ENCODE measurements at places on chromosomes 16 and 17.

- DNase-seq, result no peak
Measured at GRCh38 chr16:22232277-22233036, 26.4 kb downstream of the EEF2K start.

DNA sequence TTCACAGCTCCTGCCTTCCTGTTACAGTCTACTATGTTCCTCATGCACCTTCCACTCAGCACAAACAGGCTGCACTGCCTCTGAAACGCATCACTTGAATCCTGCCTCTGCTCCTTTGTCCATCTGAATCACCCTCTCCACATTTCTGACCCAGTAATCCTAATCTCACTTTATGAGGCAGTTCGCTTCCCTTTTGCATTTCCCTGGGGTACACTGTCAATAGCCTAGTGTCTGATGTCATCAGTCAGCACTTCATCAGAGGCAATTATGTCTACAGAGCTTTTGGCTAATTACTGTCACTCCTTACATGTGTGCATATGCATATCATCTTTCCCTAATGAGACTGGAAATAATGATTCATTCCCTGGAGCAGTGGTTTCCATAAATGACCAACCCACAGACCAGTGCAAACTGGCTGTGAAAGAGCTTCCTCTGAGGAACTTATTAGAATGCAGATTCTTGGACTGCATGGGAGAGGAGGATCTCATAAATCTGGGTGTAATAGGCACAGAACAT, 23.6 kb downstream of the CA4 start:
- no peak for DNase-seq

DNA sequence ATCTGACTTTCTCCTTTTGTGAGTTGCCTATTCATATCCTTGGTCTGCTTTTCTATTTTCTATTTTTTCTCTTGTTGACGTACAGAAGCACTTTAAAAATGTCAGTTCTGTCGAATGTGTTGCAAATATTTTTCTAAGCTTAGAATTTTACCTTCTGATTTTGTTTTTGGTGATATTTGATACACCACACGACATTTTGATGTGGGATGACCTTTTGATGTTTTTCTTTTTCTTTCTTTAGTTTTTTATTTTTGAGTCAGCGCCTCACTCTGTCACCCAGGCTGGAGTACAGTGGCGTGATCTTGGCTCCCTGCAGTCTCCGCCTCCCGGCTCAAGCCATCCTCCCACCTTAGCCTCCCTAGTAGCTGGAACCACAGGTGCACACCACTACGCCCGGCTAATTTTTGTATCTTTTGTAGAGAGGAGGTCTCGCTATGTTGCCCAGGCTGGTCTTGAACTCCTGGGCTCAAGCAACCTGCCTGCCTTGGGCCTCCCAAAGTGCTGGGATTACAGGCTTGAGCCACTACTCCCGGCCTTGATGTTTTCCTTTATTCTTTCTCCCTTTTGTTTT, 39.6 kb downstream of the WSB1 start:
- no peak for DNase-seq

DNA sequence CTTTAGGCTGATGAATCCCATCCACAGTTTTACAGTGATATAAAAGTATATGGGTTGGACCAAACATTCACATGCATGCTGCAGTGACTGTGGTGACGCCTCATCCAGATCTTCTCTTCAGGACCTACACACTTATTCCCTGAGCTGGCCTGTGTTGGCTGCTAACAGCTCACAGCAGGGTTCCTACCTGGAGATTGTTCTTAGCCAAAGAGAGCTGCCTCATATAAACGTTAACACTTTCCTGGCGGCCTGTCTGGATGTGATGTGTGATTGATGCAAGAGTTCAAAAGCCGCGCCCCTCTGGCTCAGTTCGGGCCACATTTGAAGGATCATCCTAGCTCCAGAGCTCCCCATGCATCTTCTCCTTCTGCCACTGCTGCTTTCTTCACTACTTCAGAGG, 93.0 kb upstream of the NETO2 start:
- no peak for DNase-seq

DNA sequence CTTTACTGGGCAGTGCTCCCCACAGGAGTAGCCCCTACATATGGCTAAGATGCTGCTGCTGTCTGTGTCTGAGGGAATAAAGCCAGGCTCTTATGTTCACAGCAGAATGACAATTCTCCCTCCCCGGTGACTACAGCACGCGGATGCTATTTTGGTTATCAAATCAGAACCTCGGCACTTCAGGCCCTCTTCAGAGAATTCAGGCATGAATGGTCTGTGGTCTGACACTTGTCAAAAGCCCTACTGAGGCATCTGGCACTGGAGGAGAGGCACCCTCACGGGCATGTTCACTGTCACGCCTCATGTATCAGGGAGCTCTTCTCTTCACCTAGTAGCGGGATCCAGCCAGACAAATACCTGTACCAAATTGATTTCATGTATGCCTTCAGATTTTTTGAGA, 30.4 kb downstream of the KIAA0513 start:
- no peak for DNase-seq

Measured in lower leg skin (tissue), 4 donors.